ENCODE measurements at places on chromosomes 16 and 17. TPM values are rescaled to one million over a fixed set of nuclear protein-coding genes. Genes with fewer than 3 reads are reported as not detected.

TPSB2 gene
- total RNA-seq, result 17.0 TPM

MYH11 gene
- 2,053 TPM for total RNA-seq

NGFR gene
- total RNA-seq, result 55.7 TPM

MSRB1 gene
- total RNA-seq, result 34.6 TPM

KRT14 gene
- 1.2 TPM for total RNA-seq

TMC5 gene
- total RNA-seq, result not detected

TNP2 gene
- not detected for total RNA-seq

MBTD1 gene
- 21.4 TPM for total RNA-seq

Data from aorta (tissue), 5 donors.